KG1 (cell line): ENCODE measurements at places on chromosomes 5 and 9.

- no peak for DNase-seq
These were observed 162.8 kb downstream of the ENC1 start for GRCh38 chr5:74477761-74478160.

- no peak for DNase-seq
These were observed 16.2 kb downstream of the PGGT1B start for GRCh38 chr5:115246361-115246991.

DNA sequence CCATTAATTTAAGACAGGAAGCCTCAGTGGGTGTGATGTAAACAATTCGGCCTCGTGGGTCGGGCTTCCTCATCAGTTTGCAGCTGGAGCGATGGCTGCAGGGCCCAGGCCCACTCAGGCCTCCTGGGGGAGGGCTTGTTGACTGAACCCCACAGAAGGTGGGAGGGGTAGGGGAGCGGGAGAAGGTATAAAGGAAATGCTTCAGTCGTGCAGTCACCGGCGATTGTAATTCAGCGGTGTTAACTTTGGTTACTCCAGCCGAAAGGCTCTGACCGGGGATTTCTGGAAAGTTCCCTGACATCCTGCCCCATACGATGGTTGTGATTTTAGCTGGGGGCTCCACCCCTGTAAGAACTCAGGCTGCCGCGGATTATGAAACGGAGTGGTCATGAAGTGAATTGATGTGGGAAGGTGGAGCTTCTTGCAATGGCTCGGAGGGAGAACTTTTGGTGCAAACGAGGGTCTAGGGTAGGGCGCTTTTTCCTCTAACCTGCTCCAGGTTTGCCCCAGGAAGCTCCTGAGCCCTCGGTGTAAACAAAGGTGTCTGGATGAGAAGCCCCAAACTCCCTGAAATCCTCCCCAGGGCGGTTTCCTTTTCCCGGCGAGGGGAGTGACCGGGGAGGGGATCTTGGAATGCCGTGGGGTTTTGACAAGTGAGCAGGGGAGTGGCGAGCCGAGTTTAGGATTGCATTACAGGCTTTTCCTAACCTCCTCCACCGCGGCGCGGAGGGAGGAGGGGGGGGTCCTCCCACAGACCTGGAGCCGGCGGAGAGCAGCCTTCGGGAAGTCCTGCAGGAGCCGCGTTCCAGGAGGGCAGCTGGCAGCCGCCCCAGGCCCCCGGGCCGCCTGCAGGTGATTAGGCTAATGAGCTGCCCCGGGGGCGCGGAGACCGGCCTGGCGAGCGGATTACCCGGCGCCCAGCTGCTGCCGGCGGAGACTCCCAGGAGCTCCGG lies 215.5 kb downstream of the PDZD2 start:
- no peak for DNase-seq

GRCh38 chr9:109715344-109715743 lies 64.7 kb upstream of the PALM2AKAP2 start:
- DNase-seq = no peak

GRCh38 chr9:20606652-20607051 lies 15.6 kb downstream of the MLLT3 start:
- no peak for DNase-seq

- no peak for DNase-seq
These were observed 452.0 kb downstream of the DMRTA1 start for GRCh38 chr9:22898591-22898990.

DNA sequence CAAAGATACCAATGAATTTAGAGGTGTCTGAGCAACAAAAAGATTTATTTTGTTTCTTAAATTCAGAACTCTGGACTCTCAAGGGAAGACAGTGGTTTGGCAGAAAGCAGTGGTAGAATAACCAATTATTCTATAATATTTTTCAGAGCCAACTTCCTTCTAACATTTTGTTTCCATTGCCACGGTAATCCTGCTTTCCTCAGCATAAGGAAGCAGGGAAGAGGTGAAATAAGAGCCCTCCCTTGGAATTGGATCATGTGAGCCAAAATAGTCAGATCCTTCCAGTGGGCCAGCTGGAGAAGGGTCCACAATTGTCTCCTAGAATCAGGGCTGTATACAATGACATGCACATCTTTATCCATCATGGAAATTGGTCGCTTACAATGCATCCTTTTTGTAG lies 130.0 kb upstream of the MAP1B start:
- DNase-seq = no peak

GRCh38 chr9:94941211-94941875 lies 214.8 kb downstream of the AOPEP start:
- DNase-seq = no peak

DNA sequence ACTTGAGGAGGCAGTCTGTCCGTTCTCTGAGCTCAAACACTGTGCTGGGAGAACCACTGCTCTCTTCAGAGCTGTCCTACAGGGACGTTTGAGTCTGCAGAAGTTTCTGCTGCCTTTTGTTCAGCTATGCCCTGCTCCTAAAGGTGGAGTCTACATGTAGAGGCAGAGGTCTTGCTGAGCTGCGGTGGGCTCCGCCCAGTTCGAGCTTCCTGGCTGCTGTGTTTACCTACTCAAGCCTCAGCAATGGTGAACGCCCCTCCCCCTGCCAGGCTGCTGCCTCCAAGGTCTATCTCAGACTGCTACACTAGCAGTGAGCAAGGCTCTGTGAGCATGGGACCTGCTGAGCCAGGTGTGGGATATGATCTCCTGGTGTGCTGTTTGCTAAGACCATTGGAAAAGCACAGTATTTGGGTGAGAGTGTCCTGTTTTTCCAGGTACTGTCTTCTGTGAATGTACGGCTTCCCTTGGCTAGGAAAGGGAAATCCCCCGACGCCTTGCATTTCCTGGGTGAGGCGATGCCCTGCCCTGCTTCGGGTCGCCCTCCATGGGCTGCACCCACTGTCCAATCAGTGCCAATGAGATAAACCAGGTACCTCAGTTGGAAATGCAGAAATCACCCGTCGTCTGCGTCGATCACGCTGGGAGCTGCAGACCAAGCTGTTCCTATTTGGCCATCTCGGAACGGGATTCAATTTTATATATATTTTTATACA lies 58.5 kb downstream of the CNTRL start:
- no peak for DNase-seq

GRCh38 chr9:108636013-108636412 lies 219.8 kb downstream of the ACTL7B start:
- no peak for DNase-seq

- no peak for DNase-seq
These were observed 923 bp downstream of the SPATA6L start for GRCh38 chr9:4665357-4665756.

- no peak for DNase-seq
These were observed 26.2 kb upstream of the IRX4 start for GRCh38 chr5:1908931-1909330.
